NCI-H446 treated with DMSO at 0.1 percent for 48 hours (cell line): ENCODE measurements at places on chromosomes 3 and 15.
A peak's percentile ranks its signal among the peaks of the same experiment; 100 is the strongest.

DNA sequence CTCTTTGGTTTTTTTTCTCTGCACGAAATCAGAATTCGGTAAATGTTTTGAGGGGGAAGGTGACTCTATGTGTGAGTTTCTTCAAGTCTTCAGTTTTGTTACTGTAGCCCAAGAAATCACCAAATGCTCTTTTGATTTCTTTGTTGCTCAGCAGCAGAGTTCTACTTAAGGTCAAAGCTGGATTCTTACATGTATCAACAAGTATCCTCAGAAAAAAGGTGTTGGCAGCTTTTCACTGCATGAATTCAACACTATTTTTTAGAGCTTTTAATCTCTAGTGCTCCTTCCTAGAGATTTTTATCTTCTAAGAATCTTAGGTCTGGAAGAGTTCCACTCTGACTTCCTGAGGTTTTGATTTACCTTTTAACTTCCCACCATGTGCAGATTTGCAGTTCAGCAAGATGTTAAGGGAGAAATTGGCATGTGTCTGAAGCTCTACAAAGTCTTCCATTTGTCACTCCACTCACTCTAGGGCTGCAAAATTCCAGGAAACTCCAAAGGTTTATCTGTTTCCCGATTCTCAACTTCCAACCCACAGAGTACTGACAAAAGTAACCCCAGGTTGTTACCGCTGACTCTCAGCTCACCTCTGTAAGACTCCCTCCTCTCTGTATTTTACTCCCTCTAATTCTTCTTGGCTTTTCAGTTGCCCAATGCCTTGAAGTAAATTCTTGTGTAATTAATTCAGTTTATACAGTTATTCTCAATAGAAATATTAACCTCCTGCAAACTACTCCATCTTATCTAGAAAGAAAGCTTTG is 13.3 kb upstream of the CD200 start:
- DNase-seq: no peak

DNA sequence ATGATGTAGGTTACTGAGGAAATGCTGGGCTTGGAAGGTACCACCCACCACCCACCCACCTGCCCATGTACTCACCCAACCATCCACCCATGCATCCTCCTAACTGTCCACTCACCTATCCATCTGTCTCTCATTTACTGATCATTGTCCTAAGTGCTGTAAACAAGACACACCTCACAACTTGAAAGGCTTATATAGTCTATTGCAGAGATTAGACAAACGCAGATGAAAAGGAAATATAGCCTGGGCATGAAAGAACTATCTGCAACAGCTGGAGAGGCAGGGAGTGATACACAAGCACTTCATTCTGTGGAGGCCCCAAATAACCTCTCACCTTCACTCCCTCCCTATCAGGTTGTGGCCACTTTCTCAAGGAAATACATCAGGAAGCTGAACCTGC is 54.0 kb downstream of the DAPK2 start:
- no peak for DNase-seq

DNA sequence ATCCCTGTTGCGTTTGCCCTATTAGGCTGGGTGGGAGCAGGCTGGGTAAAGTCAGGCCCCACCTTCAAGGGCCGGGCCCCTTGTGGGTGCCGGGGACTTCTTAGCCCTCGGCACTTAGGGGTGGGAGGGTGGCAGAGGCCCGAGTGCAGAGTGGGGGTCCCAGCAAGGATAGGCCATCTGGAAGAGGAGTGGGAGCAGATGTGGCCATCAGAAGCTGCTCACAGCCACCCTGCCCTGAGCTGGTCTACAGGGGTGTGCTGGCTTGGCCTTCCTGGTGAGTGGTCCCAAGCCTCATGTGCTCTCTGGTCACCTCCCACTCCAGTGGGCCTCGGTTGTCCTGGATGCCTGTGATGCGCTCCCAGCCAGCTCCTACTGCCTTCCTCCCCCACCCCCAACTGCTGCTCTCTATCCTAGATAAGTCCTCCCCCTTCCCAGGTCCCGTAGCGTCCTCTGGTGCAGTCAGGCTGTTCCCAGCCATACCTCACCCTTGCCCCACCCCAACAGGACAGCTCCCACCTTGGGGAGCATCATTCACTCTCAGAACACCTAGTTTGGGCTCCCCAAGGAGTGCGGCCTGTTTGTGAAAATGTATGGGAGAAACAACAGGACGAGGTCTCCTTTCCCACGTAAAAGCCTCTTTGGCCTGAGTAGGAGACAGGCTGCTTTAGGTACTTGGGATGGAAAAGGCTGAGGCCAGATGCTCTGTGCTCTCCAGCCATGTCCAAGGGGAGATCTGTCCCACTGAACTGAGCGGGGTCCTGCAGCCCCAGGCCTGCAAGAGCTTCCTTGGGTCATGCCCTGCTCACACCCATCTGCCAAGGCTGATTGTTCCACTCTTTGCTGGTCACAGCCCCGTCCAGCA is 24.9 kb upstream of the PLXNA1 start:
- DNase-seq: no peak

DNA sequence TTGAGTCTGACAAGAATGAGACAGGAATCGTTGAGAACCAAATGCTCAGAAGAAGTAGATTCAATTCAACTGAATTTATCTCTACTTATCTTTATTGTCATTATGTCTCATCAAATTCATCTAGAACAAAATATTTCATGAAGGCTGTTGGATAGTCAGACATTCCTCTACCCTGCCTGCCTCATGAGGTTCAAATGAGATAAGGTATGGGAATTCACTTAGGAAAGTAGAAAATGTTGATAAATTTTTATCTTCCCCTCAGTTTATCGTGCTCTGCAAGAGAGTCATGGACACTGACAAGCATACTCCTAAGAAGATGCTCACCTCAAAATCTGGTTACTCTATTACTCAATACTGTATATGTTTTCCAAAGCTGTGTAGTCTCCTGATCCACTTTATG is 149.7 kb upstream of the CDIN1 start:
- no peak for DNase-seq

GRCh38 chr3:5499404-5499803 is 311.9 kb downstream of the EDEM1 start:
- DNase-seq: no peak

DNA sequence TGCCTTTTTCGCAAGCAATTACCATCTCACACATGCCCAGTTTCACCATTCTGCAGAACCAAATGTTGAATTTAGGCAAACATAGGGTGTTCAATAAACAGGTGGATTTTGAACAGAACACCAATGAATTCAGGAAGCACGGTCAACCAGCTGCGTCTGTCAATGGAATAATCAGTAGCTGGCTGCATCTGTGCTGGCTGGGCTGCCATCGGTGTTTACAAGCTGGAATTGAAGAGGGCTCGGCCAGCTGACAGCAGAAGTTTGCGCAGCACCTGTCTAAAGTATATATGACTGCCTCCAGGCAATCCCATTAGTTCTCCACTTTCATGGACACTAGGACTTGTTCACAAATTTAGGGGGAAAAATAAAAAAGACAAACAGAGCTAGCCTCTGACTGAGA is 996.4 kb upstream of the CFAP20DC start:
- DNase-seq: no peak

GRCh38 chr3:144660186-144660585 is 688.6 kb downstream of the DIPK2A start:
- no peak for DNase-seq

DNA sequence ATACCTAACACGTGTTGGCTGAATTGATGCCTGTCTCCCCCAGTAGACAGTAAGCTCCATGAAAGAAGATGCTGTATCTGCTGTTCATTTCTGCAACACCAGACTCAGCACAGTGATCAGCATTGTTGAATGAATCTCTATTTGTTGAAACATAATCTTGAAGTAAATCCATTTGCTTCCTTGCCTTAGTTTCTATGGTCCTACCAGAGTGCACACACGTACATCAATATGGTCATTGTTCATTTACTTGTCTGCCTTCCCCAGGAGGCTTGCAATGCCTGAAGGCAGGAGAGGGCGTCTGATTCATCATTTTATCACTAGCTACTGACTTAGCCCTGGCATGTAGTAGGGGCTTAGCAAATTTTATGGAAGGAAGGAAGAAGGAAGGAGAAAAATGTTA is 19.2 kb downstream of the RBP2 start:
- DNase-seq: no peak

GRCh38 chr15:58070801-58071418 is 5.4 kb upstream of the ALDH1A2 start:
- peak; percentile 2 for DNase-seq

DNA sequence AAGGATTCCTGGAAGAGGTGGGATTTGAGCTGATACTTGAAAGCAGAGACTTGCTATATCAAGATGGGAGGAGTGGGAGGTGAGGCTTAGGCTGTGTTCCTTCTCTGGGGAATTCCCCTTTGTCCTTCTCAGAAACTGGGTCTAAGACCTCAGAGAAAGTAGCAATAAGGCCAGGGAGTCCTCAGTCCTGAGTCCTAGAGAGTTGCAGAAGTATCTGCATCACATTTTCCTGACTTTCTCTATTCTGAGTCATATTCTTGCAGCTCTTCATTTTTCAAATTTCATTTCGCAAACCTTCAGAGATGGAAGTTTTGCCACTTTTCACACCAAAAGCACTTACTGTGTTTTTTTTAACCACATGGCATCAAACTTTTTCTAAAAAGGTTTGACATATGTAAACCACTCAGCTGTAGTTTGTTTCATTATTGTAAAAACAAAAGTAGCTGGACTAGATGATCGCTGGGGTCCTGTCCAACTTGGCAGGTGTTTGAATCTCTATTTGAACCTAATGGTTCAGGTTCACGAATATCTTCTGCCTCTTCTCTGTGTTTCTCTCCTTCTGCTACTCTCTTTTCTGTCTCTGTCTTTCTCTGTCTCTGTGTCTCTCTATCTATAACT is 21.3 kb downstream of the COLQ start:
- no peak for DNase-seq

DNA sequence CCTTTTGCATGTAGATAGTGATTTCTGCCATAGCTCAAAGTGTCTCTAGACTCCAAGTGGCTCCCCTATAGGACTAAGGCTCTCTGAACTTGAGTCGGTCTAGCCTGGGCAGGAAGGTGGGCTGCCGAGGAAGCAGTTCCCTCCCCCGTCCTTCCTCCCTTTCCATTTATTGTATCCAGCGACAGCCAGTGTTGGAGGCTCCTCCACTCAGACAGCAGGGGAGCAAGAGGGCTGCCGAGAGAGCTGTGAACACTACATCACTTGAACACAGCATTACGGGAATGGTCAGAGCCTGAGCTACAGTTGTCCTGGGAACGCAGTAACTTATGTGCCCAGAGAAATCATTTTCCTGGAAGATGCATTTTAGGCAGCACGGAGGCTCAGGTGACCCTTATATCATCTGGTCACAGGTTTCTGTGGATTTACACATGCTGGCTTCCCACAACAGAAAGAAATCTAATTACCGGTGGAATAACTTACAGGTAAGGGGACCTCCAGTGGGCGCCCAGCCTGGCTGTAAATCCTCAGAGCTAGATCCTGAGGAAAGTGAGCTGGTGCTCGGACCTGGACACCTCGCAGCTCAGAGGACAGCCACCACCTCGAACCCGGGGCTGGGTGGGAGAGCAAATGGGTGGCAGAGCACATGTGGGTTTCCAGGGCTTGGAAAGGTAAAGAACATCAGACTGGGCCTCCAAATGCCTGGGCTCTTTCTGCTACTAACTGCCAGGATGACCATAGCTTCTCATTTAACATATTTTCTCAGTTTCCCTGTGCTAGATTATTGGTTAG is 197.1 kb downstream of the UACA start:
- DNase-seq: no peak

DNA sequence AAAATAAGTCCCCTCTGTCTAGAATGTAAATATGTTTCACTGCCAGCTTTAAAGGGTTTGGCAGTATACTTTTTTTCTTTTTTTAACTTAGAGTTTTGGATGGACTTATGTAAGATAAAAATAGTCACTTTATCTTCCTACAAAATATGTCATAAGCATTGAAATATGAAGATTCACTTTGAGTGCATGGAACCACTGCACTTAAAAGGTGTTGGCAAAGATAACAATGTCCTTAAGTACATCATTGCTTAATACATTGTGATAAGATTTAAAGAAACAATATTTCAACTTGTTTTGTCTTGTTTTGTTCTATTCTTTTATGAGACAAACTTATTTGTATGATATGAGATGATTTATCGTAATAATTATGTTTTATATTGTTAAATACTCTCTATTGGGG is 66.3 kb upstream of the NAALADL2 start:
- DNase-seq: no peak

DNA sequence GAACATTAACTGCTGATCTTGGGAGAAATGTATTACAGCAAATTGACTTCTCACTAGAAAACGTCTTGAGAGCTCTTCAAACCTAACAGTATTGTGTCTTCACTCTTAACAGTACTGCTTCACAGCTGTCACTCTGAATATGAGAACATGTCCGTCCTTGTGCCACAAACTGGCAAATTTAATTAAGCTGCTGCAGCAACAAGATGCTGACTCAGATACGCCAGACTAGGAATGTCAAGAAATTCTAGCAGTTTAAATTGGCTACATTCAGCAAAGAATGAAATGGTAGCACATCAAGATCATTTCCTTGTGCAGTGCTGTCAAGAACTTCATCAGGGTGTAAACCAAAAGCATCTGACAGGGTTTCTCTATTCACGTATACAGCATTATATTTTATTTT is 7.6 kb downstream of the ICE2 start:
- DNase-seq: no peak

- DNase-seq: no peak
These were observed 516.6 kb downstream of the CADM2 start for GRCh38 chr3:85475346-85475745.

DNA sequence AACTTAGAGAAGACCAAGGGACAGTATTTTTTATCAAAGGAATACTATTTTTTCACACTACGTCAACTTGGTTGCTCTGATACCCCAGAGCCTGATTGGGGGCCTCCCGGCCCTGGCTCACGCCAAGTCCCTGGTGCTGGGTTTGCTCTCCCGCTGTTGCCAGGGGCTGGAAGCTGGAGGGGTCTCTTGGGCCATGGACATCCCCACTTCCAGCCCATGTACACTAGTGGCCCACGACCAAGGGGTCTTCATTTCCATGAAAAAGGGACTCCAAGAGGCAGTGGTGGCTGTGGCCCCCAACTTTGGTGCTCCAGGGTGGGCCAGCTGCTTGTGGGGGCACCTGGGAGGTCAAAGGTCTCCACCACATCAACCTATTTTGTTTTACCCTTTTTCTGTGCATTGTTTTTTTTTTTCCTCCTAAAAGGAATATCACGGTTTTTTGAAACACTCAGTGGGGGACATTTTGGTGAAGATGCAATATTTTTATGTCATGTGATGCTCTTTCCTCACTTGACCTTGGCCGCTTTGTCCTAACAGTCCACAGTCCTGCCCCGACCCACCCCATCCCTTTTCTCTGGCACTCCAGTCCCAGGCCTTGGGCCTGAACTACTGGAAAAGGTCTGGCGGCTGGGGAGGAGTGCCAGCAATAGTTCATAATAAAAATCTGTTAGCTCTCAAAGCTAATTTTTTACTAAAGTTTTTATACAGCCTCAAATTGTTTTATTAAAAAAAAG is 20.3 kb upstream of the BSN start:
- no peak for DNase-seq

- no peak for DNase-seq
These were observed 23.4 kb downstream of the WHAMM start for GRCh38 chr15:82832601-82833361.

- no peak for DNase-seq
These were observed 75.1 kb upstream of the PHLDB2 start for GRCh38 chr3:111784001-111784400.

- DNase-seq: no peak
These were observed 153.2 kb upstream of the THBS1 start for GRCh38 chr15:39427705-39428104.

- DNase-seq: no peak
These were observed 35.0 kb upstream of the PLCL2 start for GRCh38 chr3:16849795-16850194.
